Glutamatergic neuron (in vitro differentiated cells): ENCODE measurements at places on chromosomes 2 and 18. TPM values are rescaled to one million over a fixed set of nuclear protein-coding genes. Genes with fewer than 3 reads are reported as not detected.

- no peak for DNase-seq
Measured at GRCh38 chr2:58291726-58292438, 50.8 kb upstream of the FANCL start.

DNA sequence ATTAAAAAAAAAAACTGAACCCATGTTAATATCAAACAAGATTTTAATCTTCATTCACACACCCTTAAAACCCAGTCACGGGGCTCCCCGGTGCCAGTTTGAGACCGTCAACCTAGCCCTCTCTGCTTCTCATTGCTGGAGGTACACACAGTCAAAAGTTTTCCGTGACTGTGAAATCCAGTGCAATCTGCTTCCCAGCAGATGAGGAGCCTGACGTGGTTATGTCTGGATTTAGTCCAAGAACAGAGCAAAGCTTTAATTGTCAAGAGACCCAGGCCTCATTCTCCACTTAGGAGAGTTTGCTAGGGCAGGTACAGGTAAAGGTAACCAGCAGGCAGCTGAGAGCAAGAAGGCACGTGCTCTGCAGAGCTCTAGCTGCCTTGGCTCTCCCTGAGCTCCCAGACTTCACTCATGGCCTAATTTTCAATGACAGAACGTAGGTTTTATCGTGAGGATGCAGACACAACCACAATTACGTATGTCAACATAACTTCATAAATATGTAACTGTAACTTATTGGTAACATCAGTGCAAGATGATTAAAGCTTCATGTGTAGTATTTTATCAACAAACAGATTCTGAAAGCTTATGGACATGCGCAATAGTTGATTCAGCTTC lies 56.3 kb downstream of the SLC16A14 start:
- no peak for DNase-seq

DNA sequence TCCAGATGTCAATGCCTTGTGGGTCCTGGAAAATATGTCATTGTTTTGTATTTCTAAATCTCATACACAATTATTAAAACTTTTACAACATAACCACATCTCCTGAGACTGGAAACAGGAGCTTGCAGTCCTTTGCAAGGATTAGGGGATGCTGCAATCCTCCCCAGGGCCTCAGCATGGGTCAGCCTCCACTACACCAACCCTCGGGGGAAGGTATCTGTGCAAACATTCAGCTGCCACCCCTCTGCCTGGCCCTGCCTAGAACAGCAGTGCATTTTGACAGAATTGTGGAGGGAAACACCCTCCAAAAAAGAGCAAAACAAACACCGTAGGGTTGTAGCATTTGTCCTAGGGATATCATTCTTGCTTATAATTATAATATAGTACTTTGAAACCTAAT lies 4.2 kb upstream of the UPP2 start:
- DNase-seq = no peak

GRCh38 chr18:3400567-3401296 lies 49.2 kb upstream of the TGIF1 start:
- no peak for DNase-seq

- no peak for DNase-seq
Measured at GRCh38 chr18:58755304-58756010, 84.2 kb downstream of the MALT1 start.

Gene DTNB
- total RNA-seq = 41.7 TPM

GRCh38 chr2:175432793-175433192 lies 251.3 kb upstream of the ATP5MC3 start:
- DNase-seq = no peak

- no peak for DNase-seq
Measured at GRCh38 chr2:86283411-86284030, 53.9 kb downstream of the REEP1 start.

- DNase-seq = no peak
Measured at GRCh38 chr2:280650-281110, 7.2 kb downstream of the ALKAL2 start.

DNA sequence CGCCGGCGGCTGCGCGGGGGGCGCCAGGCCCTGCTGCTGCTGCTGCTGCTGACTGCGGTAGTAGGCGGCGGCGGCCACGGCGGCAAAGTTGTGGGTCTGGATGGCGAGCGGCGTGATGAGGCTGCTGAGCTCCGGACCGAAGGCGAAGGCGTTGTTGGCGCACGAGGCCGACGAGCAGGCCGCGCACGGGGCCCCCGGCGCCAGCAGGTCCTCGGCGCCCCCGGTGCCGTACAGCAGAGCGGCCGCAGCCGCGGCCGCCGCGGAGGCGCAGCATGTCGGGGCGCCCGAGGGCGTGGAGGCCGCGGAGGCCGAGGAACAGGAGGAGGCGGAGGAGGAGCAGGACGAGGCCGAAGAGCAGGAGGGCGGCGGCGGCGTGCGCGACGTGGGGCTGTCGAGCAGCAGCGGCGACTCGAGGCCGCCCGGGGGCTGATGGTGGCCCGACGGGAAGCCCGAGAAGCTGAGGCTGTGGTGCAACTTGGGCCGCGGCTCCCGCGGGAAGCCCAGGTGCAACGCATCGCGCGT lies 1.8 kb downstream of the ZFP36L2 start:
- DNase-seq = peak; percentile 64

GRCh38 chr2:239151201-239152131 lies 249.4 kb downstream of the HDAC4 start:
- peak; percentile 7 for DNase-seq

Gene TUBB6
- 35.6 TPM for total RNA-seq

DNA sequence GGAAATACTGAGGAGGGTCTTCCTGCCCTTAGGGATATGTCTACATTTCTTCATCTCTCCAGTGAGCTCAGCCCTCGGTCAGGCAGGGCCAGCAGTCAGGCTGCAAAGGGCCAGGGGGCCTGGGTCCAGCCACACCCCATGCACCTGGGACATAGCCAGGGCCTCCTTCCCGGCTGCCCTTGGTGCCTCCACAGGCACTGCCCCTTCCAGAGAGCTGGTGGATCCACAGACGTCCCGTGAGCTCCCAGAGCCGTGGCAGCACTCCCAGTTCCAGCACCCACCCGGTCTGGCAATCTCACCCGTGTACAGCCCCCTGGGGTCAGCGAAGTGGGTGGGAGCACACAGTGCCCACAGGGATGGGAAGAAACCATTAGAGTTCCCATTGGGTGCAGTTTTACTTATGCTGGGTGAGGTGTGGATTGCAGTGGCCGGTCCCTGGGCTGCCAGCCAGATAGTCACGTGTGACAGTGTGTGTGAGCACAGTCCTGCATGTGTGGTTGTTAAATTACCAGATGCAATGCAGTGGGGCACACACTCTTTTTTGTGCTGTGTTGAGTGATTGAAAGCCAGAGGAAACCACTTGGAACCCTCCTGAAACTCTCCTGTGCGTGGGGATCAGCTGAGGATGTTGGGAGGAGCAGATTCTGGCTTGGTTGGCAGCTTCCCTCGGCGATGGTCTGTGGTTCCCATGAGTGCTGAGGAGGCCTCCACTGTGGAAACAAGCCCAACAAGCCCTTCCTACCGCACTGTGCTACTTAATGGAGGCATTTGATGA lies 131.0 kb downstream of the SNTG2 start:
- DNase-seq = no peak

Gene DAW1
- not detected for total RNA-seq

DNA sequence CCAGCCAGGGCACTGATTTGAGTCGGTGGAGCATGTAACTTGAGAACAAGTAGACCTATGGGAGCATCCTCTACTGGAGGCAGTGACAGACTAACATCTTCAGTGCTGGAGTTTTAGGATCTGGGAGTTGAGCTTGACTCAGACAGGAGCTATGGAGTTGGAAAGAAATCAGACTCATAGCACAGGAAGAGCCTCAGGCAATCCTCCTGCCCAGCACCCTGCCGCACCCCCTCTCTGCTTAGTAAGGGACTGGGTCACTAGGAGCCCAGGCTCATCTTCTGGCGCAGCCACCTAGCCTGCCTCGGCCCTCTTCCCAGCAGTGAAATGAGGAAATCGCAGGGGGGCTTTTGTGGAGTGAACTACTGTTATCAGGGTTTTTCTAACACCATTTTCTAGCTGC lies 3.6 kb downstream of the ARID5A start:
- no peak for DNase-seq

Gene NCK2
- total RNA-seq = 82.4 TPM

DNA sequence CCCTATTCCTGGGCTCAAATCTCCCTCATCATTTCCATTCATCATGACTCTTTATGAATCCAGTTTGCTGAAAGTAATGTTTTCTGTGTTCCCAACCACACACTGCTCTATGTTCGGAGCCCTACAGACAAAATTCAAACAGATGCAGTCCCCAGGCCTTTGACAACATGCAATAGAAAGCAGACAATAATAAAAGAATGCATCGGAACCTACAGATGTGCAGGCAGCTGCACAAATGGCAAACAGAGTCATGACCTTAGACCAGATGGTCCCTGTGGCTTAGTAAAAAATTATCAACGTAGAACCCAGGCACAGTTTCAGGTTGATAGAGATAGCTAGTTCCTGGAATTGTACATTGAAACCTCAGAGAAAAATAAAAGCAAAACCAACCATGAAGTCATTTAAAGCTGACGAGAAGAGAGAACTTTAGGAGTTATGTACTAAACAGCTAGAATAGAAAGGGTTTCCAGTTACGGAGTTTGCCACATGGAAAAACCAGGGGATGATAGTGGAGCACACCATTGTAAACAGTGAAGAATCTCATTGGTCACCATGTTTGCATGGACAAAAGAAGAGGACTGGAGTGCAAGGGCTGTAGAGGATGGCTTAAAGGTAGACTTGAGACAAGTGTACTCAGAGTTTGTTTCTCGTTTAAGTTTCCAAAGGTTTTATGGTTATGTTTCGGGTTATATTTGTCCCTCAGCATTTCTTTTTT lies 23.2 kb upstream of the ACVR1 start:
- DNase-seq = no peak

- no peak for DNase-seq
Measured at GRCh38 chr18:56267334-56267733, 371.1 kb downstream of the TXNL1 start.

- no peak for DNase-seq
Measured at GRCh38 chr2:239883326-239884050, 141.7 kb downstream of the NDUFA10 start.

Gene UGT1A10
- not detected for total RNA-seq
